ENCODE measurements at places on chromosomes 16 and 17. TPM values are rescaled to one million over a fixed set of nuclear protein-coding genes. Genes with fewer than 3 reads are reported as not detected.

RSPRY1 gene
- total RNA-seq, result 30.2 TPM

TMEM100 gene
- total RNA-seq, result not detected

NEURL4 gene
- total RNA-seq, result 29.1 TPM

SRCIN1 gene
- total RNA-seq, result 0.73 TPM

HNF1B gene
- total RNA-seq, result not detected

MYH3 gene
- total RNA-seq, result 3.5 TPM

CCL5 gene
- 50.4 TPM for total RNA-seq

KRTAP1-5 gene
- not detected for total RNA-seq

CCDC40 gene
- total RNA-seq, result 0.57 TPM

WFIKKN1 gene
- total RNA-seq, result 0.74 TPM

CHTF8 gene
- 153 TPM for total RNA-seq

KRTAP3-1 gene
- not detected for total RNA-seq

ZNF286A gene
- 30.1 TPM for total RNA-seq

DNASE1L2 gene
- 0.51 TPM for total RNA-seq

SLFN5 gene
- 29.8 TPM for total RNA-seq

UTS2R gene
- not detected for total RNA-seq

NACA2 gene
- total RNA-seq, result not detected

UBE2G1 gene
- 52.9 TPM for total RNA-seq

Measured in activated CD4-positive, alpha-beta T cell treated with anti-CD3 and anti-CD28 coated beads for 36 hours (primary cell).